Activated T-cell treated with anti-CD3 and anti-CD28 coated beads for 4 hours (primary cell): ENCODE measurements at places on chromosomes 2 and 18.

DNA sequence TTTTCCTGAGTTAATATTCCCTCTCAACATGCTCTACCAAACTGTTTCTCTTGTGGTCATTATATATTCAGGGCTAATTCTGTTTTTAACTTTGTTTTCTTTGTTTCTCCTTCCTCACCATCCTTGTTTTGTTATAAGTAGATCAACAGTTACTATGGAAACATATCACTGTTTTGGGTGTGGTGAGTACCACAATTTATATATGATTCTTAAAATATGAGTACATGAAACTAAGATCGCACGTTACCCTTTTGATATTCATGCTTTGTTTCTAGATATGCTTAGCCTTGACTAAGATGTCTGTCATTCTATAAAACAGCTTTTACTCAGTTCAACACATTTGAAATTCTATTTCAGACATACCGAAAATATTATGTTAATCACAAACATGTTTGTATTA is 232.3 kb upstream of the ITGA4 start:
- DNase-seq = no peak

DNA sequence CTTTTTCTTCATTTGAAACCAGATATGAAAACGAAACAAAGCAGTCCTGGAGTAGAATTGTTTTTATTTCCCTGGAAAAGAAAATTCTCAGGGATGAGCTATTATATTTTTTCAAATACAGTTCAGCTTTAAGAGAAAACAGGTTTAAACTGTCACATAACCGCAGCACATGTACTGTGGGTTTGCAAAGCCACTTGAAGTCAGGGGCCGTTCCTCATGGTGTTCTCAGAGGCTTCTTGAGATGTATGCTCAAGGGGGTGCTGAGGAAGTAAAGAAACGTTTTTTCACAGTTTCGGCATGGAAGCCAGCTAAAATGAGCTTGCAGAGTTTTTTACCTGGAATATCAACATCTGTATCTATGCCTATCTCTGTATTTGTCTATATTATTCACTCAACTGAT is 225.3 kb downstream of the MC4R start:
- no peak for DNase-seq

GRCh38 chr18:2907550-2908135 is 60.8 kb downstream of the EMILIN2 start:
- no peak for DNase-seq

DNA sequence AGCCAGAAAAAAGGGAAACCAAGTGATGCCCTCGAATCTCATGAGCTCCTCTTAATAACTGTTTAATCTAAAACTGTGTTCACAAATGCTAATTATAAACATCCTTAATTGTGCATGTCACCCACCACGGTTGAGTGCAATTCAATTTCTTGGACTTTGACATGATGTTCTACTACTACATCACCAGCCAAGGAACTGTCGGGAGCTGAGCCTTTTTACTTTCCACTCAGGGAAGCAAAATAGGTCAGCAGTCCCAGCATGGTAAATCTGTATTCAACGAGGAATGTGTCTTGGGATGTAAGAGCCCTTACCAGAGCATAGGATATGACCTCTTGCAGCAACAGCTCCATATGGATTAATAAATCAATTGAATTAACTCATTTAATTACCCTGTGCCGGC is 20.8 kb upstream of the REG3G start:
- no peak for DNase-seq

- DNase-seq = no peak
Measured at GRCh38 chr2:38907743-38908562, 18.3 kb downstream of the ARHGEF33 start.

- no peak for DNase-seq
Measured at GRCh38 chr18:834082-834720, 22.2 kb upstream of the YES1 start.

DNA sequence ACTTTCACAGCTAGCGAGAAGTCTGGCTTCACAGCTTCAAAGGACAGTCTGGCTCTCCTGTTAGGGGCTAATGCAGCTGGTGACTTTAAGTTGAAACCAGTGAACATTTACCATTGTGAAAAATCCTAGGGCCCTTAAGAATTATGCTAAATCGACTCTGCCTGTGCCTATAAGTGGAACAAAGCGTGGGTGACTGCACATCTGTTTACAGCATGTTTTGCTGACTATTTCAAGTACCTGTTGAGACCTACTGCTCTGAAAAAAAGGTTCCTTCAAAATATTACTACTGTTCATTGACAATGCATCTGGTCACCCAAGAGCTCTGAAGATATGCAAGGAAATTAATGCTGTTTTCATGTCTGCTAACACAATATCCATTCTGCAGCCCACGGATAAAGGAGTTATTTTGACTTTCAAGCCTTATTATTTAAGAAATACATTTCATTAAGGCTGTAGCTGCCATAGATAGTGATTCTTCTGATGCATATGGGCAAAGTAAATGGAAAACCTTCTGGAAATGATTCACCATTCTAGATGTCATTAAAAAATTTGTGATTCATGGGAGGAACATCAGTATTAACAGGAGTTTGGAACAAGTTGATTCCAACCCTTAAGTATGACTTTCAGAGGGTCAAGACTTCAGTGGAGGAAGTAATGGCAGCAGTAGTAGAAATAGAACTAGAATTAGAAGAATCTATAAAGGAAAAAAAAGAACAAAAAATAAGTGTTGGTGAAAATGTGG is 48.9 kb downstream of the POLR1A start:
- no peak for DNase-seq

DNA sequence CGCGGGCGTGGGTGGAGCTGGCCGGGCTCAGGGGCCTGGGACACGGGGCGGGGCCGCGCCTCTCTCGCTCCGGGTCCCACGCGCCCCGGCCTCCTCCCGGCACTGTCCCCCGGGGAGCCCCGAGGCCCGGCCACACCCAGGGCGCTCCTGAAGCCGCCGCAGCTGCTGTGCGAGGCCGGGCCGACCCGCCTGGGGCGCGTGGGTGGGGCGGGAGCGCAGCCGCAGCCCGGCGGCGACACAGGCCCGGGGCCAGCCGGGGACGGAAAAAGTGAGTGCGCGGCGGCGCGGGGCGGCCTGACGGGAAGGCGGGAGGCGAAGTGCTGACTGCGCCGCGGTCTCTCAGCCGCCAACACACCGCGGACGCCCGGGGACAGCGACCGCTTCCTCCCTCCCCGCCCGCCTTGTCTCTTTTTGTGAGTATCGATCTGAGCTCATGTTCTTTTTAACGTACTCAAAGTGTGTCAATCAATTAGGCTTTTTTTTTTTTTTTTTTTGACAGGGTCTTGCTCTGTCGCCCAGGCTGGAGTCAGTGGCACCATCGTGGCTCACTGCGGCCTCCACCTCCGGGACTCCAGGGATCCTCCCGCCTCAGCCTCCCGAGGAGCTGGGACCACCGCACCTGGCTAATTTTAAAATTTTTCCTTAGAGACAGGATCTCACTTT is 14.5 kb downstream of the PDCD1 start:
- DNase-seq = peak; percentile 70

- DNase-seq = no peak
Measured at GRCh38 chr2:25541378-25541777, 132.0 kb downstream of the DTNB start.

DNA sequence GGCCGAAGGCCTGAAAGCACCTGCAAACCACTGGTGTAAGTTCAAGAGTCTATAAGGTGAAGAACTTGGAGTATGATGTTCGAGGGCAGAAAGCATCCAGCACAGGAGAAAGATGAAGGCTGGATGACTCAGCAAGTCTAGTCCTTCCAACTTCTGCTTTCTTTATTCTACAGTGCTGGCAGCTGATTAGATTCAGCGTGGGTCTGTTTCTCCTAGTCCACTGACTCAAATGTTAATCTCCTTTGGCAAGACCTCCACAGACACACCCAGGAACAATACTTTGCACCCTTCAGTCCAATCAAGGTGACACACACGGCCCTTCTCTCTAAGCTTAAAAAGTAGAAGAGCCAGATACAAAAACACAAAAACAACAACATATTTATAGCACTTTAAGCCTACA is 43.4 kb downstream of the NMS start:
- DNase-seq = no peak

- DNase-seq = no peak
Measured at GRCh38 chr2:63035660-63036059, 15.0 kb upstream of the OTX1 start.

- DNase-seq = no peak
Measured at GRCh38 chr2:239858179-239858578, 167.0 kb downstream of the NDUFA10 start.

GRCh38 chr2:96538487-96539214 is 2.1 kb downstream of the ARID5A start:
- DNase-seq = peak; percentile 87

- no peak for DNase-seq
Measured at GRCh38 chr2:233497692-233498091, 68.9 kb downstream of the USP40 start.

GRCh38 chr2:108436976-108437375 is 12.0 kb upstream of the GCC2 start:
- no peak for DNase-seq
